ENCODE measurements at places on chromosomes 13 and 19.

- no peak for DNase-seq
Measured at GRCh38 chr13:70842062-70842644, 733.9 kb upstream of the KLHL1 start.

DNA sequence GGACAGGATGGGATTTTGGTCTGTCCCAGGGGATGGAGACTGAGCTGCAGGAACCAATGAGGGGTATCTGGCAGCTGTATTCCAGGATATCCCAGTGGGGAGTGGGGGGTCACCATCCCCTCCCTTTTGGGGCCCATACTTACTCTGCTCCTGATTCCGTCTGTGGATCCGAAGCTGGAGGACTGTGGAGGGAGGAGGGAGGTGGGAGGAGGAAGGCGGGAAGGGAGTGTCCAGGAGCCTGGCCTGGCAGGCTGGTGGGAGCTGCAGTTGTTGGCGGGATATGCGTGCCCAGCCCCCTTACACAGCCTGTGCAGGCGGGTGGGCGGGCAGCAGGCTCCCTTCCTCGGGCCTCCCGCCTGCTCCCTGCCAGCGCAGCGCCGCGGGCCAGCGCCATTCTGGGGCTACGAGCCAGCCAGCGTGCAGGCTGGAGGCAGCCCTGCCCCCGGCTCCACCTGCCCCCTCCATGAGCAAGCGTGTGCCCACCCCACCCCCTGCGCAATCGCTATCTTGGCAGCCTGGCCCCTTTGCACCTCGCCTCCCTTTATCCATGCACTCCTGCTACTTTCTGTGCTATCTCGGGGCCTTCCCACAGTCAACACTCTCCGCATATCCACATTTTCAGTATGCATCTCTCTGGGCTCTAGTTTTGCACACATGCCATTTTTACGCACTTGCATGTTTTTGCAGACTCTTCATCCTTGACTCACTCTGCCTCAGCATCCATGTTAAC lies 2.8 kb downstream of the MAMSTR start:
- peak; percentile 71 for DNase-seq

DNA sequence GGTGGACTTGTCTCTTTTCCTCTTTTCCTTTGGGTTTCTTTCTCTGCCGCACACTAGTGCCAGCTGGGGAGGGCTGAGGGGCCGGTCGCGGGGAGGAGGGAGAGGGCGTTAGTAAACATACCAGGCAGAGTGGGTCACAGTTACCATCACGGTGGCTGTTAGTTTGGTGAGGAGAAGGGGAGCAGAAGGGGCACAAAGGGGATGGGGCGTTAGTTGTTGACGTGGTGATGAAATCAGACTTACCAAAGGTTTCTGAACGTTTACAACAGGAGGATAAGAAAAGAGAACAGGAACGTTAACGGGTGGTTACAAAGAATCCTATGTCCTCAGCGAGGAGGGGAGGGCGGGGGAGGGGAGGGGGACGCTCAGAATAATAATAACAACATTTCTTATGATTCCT lies 77.9 kb downstream of the PTPRS start:
- DNase-seq = no peak

GRCh38 chr19:44548736-44549135 lies 19.3 kb upstream of the CEACAM20 start:
- DNase-seq = peak; percentile 82

DNA sequence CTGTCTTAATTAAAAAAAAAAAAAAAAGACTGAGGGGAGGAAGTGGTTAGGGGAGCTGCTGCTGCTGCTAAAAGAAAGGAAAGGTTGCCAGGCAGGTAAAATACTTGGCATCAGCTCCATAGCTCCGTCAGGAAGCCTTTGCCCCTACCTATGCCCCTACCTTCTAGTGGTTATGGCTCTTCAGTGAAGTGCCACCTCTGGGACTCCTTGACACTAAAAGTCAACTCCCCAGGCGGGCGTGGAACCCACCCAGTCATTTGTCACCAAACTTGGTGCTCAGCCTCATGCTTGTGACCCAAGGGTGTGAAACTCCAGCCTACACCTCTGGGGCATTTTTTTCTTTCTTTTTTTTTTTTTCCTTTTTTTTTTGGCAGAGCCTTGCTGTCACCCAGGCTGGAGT lies 4.9 kb upstream of the NECTIN2 start:
- no peak for DNase-seq

DNA sequence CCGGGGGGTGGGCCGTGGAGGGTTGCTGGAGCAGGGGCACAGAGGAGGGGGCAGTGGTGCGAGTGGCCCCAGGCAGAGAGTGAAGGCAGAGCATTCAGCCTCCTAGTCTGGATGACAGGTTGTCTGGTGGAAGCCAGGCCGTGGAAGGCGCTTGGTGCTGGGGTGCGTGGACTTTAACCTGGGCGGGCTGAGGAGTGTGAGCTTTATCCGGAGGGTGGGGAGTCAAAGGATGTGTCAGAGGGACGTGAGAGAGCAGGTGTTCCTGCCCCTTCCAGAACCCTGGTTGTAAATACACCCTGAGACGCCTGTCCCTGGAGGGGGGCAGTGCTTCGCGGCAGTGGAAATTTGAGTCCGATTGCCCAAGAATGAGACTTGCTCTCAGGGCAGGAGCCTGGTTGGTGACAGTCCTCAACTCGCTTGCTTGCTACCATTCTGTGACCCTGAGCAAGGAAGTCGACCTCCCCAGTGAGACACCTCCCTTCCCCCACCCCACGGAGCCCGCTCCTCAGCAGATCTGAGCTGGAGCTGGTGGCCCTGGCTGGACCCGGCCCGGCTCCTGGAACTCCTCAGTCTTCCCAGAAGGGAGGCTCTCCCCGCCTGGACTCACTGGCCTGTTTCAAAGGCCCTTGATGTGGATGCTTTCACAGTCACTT lies 2.3 kb downstream of the SPPL2B start:
- DNase-seq = no peak

DNA sequence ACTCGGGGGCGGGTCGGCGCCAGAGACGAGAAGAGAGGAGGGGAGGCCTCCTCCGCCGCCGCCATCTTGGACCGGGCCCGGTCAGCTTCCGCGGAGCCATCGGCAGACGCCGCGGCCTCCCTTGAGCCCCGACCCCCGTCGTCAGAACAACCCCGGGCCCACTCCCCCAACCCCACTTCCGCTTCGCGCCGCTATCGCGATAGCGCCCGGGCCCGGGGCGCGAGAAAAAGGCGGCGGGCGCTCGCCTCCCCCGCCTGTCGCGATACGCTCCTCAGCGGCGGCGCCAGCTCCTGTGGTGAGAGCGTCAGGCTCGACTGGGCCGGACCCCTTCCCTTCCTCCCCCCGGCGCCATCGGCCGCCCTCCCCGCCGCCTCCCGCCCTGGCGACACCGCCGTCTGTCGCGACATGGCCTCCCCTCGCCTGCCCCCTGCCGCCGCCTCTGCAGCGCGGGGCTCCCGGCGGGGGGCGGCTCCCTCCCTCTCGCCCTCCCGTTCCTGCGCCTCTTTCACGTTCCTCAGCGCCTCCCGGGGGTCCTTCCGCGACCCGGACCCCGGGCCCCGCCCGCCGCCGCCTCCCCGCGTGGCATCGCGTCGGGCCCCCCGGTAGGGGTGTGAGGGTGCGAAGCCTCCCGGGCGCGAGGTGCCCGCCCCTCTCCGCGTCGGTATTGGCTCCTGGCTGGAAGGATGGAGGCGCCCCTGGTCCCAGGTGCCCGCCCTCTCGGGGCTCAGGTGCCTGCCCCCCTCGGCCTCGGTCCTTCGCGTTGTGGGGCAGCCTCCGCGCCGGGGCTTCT lies at the start of gene CNOT3:
TSS of gene CNOT3 (plus strand) at position 64 of the 790 bp plus-strand sequence. CDS start 5,217 bp downstream, outside the sequence.
- DNase-seq = no peak

- peak; percentile 58 for DNase-seq
Measured at GRCh38 chr13:36038785-36039555, 92.2 kb downstream of the DCLK1 start.

DNA sequence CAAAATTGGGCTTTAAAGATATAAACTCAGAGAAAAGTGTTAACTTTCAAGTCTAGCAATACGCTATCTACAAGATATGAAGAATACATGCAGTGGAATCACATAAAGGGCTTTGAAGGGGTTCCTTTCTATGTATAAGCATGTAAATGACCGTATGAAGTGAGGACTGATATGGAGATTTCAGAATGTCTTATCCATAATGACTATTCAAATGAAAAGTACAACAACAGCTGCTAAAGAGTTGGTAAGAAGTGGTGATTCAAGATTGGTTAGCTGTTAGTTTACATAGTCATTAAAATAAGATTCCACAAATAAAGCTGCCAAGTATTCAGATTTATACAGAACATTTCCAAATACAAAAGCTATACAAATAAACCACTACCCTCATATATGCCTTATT lies 153.4 kb upstream of the STARD13 start:
- DNase-seq = no peak

DNA sequence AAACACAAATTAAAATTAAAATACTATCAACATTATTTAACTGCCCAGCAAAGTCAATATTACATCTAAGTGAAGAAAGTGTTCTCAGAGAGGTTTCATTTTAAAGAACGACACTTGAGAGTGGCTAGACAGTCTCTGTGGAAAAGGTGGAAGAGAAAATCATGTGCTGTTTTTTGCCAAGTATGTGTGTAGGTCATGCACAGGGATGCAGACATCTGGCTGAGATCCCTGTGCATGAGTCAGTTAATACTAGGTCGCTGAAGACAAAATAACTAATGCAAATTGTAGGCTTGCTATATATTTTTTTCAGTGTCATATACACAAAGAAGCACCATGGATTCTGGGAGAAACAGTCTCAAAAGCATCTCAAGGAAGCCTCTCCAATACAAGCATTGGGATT lies 44.3 kb upstream of the ENOX1 start:
- peak; percentile 79 for DNase-seq

- peak; percentile 48 for DNase-seq
Measured at GRCh38 chr13:52809310-52809769, 39.1 kb downstream of the PCDH8 start.

DNA sequence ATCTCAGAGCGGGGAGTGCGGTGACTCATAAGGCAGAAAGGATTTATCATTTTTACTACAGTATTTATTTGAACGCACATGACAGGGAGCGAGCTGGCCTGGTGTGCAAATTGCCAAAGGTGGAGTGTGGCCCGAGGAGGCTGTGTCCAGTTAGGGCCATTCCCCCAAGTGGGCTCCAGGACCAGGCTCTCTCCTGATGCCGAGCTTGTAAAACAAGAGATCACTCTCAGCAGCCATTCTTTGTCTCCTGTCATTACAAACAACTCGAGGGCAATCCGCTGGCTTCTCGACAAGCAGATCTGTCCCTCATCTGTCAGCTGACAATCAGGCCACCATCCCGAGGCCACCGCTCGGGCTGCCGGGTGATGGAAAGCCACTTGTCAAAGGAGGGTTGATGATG lies 418.9 kb downstream of the ZNF536 start:
- peak; percentile 10 for DNase-seq

GRCh38 chr13:23898101-23898500 lies 799 bp upstream of the C1QTNF9B start:
- DNase-seq = peak; percentile 71

- DNase-seq = no peak
Measured at GRCh38 chr19:10987571-10988297, 26.9 kb downstream of the SMARCA4 start.

- DNase-seq = no peak
Measured at GRCh38 chr19:17487284-17488121, 17.2 kb downstream of the SLC27A1 start.

DNA sequence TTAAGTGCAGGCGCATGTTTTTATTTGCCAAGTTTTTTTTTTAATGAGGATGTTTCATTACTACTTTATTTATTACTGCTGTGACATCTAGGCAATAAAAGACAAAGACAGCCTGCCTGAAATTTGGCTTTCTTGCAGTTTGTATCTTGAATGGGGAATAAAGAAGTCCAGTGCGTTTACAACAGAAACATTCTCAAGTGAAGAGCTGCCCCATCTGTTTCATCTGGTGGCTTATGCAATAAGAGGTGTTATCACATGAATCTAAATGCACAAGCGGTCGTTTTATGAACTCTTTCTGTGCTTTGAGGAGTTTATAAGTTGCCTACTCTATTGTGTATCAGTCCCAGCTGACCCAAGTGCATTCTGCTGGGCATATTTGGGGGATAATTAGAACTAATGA lies 12.6 kb upstream of the MAB21L1 start:
- DNase-seq = no peak

GRCh38 chr19:55679343-55680257 lies 4.6 kb downstream of the EPN1 start:
- peak; percentile 32 for DNase-seq

GRCh38 chr19:37931881-37932655 lies 25.1 kb downstream of the SIPA1L3 start:
- peak; percentile 77 for DNase-seq

DNA sequence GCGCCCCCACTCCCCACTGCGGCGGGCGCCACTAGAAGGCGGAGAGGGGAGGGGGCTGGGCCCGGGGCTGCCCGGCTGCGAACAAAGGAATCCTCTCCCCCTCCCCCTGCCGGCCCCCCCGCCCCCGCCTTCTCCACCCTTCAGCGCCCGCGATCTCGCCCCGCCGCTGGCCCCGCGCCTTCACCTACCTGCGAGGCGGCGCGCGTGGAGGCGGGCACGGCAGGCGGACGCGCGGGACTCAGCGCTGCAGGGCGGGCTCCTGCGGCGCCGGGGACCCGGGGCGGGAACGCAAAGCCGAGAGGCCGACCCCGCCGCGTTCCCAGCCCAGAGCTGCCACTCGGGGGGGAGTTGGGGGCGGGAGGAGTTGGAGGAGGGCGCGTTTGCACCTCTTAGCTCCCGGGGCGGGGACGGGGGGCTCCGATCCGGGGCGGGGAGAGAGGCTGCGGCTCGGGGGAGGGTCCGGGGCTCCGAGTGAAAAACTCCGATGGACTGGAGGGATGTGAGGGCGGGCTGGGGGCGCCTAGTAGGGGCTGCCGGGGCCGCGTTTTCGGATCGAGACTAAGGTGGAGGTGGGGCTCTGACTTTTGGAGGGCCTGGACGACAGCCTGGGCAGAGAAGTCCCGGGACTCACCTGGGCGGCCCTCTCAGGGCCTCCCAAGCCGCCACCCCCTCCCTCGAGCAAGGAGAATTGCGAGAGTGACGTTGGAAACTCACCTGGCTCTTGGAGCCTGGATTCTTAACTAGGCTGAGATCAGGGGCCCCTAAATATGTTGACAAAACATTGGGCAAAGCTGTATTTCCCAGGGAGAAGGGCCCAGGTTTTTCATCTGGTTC lies at the start of gene FBN3:
TSS of gene FBN3 (minus strand) at position 332 of the 834 bp plus-strand sequence. CDS start 2,112 bp downstream, outside the sequence.
- DNase-seq = no peak

- DNase-seq = peak; percentile 77
Measured at GRCh38 chr13:76939215-76939614, 9.1 kb upstream of the ACOD1 start.

- DNase-seq = no peak
Measured at GRCh38 chr13:85935868-85936467, 136.7 kb upstream of the SLITRK6 start.

DNA sequence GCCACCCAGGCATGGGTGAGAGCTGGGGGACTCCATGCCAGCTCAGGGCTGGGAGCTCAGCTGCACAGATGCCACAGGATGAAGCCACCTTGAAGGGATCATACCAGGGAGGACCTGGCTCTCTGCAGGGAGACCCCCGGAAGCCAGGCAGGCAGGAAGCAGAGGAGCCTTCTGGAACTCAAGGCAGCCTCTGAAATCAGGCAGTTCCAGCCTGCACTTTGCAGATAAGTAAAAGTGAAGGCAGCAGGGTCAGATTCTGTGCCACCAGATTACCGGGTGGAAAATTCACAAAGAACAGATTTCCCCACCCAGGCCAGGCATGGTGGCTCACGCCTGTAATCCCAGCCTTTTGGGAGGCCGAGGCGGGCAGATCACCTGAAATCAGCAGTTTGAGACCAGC lies 2.5 kb downstream of the TMEM259 start:
- DNase-seq = no peak
